ENCODE measurements at places on chromosomes 16 and 17. TPM values are rescaled to one million over a fixed set of nuclear protein-coding genes. Genes with fewer than 3 reads are reported as not detected.

- no peaks in the 10 kb centered on the region for H3K27me3 ChIP-seq
- no peak overlapping the region for H3K27ac ChIP-seq
- no peak for DNase-seq
- H3K4me1 ChIP-seq, result peaks cover 6% of the 10 kb centered on the region
These were observed 15.9 kb upstream of the LGALS9 start for GRCh38 chr17:27615121-27615520.

Gene CHST4
- not detected for total RNA-seq

- H3K27ac ChIP-seq, result no peak overlapping the region
- H3K27me3 ChIP-seq, result no peaks in the 10 kb centered on the region
- H3K4me1 ChIP-seq, result peaks cover 6% of the 10 kb centered on the region
These were observed 9.4 kb downstream of the SNX20 start for GRCh38 chr16:50671644-50672260.

Gene SNAI3
- total RNA-seq, result 20.4 TPM

Gene COPRS
- 5.1 TPM for total RNA-seq

DNA sequence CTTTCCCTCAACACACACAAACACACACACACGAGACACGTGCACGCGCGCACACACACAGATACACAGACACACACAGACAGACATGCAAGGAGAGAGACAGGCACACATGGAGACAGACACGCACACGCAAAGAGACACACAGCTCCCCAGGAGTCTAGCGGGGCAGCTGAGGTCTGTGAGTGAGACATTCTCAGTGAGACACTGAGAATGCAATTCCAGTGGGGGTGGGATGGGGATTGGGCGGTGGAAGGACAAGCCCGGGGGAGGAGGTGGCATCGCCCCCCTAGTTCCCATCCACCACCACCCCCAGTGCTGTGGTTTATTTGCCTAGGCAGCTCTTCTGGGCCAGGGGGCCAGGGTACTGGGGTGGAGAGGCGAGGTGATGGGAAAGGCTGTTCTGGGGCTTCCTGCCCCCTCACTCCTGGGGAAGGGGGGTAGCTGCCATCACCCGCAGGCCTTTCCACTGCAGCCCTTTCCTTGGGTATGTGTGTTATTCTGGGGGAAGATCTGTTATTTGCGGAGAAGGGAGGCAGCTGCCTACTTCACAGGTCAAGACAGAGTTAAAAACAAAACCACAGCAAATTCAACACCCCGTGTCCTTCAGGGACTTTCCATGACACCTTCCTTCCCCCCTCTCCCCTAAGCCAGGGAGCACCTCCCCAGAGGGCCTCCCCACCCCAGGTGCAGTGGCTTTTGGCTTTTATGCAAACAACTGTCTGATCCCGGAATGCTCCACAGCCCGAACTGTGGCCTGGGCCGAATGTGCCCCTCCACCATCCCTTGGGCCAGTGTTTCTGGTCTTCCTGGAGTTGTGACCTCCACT lies 18.0 kb downstream of the GRB7 start:
- H3K27ac ChIP-seq, result peak overlapping the region; percentile 98
- DNase-seq, result peak; percentile 50
- peaks cover 4% of the 10 kb centered on the region for H3K36me3 ChIP-seq
- H3K27me3 ChIP-seq, result peaks cover 2% of the 10 kb centered on the region
- H3K4me1 ChIP-seq, result peaks cover 33% of the 10 kb centered on the region

Gene MINK1
- 166 TPM for total RNA-seq

- H3K36me3 ChIP-seq, result no peaks in the 10 kb centered on the region
- H3K27ac ChIP-seq, result no peak overlapping the region
- H3K27me3 ChIP-seq, result peaks cover 21% of the 10 kb centered on the region
- no peaks in the 10 kb centered on the region for H3K4me1 ChIP-seq
- DNase-seq, result no peak
These were observed 6.0 kb upstream of the LPCAT2 start for GRCh38 chr16:55502801-55503366.

DNA sequence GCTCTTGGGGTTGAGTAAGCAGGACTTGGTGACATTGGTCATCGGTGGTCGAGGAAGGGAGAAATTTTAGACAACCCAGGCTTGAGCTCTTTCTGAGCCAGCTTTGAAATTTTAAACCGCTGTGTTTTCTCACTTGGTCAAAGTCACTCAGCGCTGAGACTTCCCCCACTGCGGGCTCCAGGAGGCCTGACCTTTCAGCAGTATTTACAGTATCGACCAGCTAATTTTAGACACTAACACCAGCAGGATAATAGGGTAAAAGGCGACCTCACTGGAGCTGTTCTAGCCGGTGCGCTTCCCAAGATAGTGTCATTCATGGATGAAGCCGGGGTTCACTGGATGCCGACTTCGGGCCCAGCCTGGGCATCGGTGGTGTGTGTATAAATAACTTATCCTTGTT lies 29.7 kb upstream of the WSCD1 start:
- no peak for DNase-seq
- H3K4me1 ChIP-seq, result no peaks in the 10 kb centered on the region
- H3K27me3 ChIP-seq, result peaks cover 25% of the 10 kb centered on the region
- H3K27ac ChIP-seq, result no peak overlapping the region
- H3K4me3 ChIP-seq, result no peak overlapping the region

GRCh38 chr16:74691093-74691855 lies 9.4 kb downstream of the MLKL start:
- H3K36me3 ChIP-seq, result peaks cover 5% of the 10 kb centered on the region
- no peaks in the 10 kb centered on the region for H3K4me1 ChIP-seq
- no peaks in the 10 kb centered on the region for H3K27me3 ChIP-seq
- no peak overlapping the region for H3K4me3 ChIP-seq
- H3K27ac ChIP-seq, result no peak overlapping the region

Gene KRT39
- total RNA-seq, result not detected

GRCh38 chr16:83958137-83958845 lies 5.3 kb downstream of the OSGIN1 start:
- peaks cover 39% of the 10 kb centered on the region for H3K27me3 ChIP-seq
- no peaks in the 10 kb centered on the region for H3K36me3 ChIP-seq
- DNase-seq, result no peak
- no peaks in the 10 kb centered on the region for H3K4me1 ChIP-seq
- H3K27ac ChIP-seq, result no peak overlapping the region

- peaks cover 61% of the 10 kb centered on the region for H3K4me1 ChIP-seq
- H3K36me3 ChIP-seq, result no peaks in the 10 kb centered on the region
- H3K27me3 ChIP-seq, result no peaks in the 10 kb centered on the region
- DNase-seq, result peak; percentile 55
- H3K27ac ChIP-seq, result peak overlapping the region; percentile 56
These were observed 72.8 kb upstream of the MED9 start for GRCh38 chr17:17403899-17404576.

DNA sequence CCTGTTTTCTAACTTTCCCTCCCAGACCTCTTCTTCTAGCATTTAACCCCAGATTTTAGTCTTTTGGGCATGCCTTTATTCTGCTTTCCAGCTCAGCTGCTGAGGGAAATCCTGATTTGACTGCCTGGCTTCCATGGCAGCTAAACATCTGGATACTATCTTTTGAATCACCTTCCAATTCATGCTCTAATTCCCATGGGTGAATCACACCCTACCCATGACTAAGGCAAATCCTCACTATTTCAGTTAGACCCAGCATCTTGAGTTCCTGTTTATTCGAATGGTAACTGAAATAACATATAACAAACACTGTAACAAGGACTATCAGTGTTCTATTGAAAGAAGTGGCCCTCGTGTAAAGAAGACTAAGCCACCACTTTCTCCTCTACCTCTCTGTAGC lies 29.8 kb downstream of the CA10 start:
- H3K4me1 ChIP-seq, result no peaks in the 10 kb centered on the region
- no peak overlapping the region for H3K27ac ChIP-seq
- no peak for DNase-seq
- no peak overlapping the region for H3K4me3 ChIP-seq
- H3K36me3 ChIP-seq, result no peaks in the 10 kb centered on the region

Gene CCL4L2
- total RNA-seq, result 1.2 TPM

GRCh38 chr17:57067162-57067561 lies 17.9 kb upstream of the AKAP1 start:
- H3K4me1 ChIP-seq, result no peaks in the 10 kb centered on the region
- no peaks in the 10 kb centered on the region for H3K36me3 ChIP-seq
- no peak overlapping the region for H3K4me3 ChIP-seq
- H3K27ac ChIP-seq, result no peak overlapping the region
- DNase-seq, result no peak

GRCh38 chr16:56793492-56793891 lies 63.6 kb downstream of the NUP93 start:
- H3K4me3 ChIP-seq, result no peak overlapping the region
- H3K36me3 ChIP-seq, result peaks cover 2% of the 10 kb centered on the region
- H3K27ac ChIP-seq, result no peak overlapping the region
- DNase-seq, result no peak
- H3K27me3 ChIP-seq, result no peaks in the 10 kb centered on the region

Gene PIP4K2B
- 52.6 TPM for total RNA-seq

Gene HEXIM2
- 5.8 TPM for total RNA-seq

Gene VTN
- 1.2 TPM for total RNA-seq

Gene KLHL10
- not detected for total RNA-seq

GRCh38 chr17:8887301-8887700 lies 19.8 kb upstream of the PIK3R6 start:
- no peak for DNase-seq
- H3K4me1 ChIP-seq, result peaks cover 8% of the 10 kb centered on the region
- peak overlapping the region; percentile 29 for H3K27ac ChIP-seq
- peaks cover 33% of the 10 kb centered on the region for H3K36me3 ChIP-seq
- no peak overlapping the region for H3K4me3 ChIP-seq

Gene INPP5K
- 177 TPM for total RNA-seq

DNA sequence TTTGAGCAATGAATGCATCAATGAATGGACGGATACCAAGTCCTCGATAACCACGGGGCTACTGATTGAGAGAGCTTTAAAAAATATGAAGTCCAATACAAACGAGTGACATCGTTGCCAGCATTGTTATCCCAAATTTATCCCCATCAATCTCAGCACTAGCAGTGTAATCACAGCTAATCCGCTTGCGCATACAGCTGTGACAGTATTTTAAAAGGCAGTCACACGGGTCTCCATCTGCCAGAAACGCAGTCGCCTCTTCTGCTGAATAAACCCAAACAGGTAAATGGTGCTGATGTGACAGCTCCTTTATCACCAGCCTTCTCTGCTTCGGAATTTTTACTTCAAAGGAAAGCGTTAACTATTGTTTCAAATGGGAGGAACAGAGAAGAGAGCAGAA lies 311.1 kb downstream of the XYLT1 start:
- no peak for DNase-seq
- H3K4me1 ChIP-seq, result no peaks in the 10 kb centered on the region

Gene MT1G
- 4.1 TPM for total RNA-seq

DNA sequence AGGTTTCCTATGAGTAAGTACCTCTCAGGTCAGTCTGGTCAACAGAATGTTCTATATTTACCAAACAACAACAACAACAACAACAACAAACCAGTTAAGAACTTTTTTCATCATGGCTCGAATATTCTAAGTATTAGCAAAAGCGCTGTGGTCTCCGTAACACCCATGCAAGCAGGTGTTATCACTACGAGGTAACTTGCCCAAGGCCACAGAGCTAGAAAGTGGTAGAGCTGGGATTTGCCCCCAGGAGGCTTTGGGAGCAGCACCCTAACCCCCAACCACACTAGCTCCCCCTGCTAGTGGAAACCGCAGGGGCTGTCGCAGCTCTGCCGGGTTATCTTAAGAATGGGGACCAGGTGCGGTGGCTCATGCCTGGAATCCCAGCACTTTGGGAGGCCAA lies 23.9 kb upstream of the C16orf74 start:
- DNase-seq, result no peak
- no peaks in the 10 kb centered on the region for H3K27me3 ChIP-seq
- H3K36me3 ChIP-seq, result peaks cover 35% of the 10 kb centered on the region

- no peaks in the 10 kb centered on the region for H3K36me3 ChIP-seq
- H3K27me3 ChIP-seq, result no peaks in the 10 kb centered on the region
- peak within 1 kb of the TSS; percentile 83 for H3K4me3 ChIP-seq
- peak; percentile 92 for DNase-seq
- peak within 1 kb of the TSS; percentile 86 for H3K27ac ChIP-seq
These were observed at the start of gene DYNLRB2 for GRCh38 chr16:80540516-80541305. TSS of gene DYNLRB2 (plus strand) at chr16:80540993. CDS start at chr16:80541077, 84 bp downstream.

Gene PDIA2
- total RNA-seq, result not detected

Gene SDR42E1
- 5.0 TPM for total RNA-seq

- no peak overlapping the region for H3K27ac ChIP-seq
- H3K4me3 ChIP-seq, result no peak overlapping the region
- no peaks in the 10 kb centered on the region for H3K4me1 ChIP-seq
These were observed 16.9 kb downstream of the DOC2B start for GRCh38 chr17:164303-165235.

Gene CTF1
- 0.47 TPM for total RNA-seq

GRCh38 chr17:7932949-7933348 lies 943 bp downstream of the CNTROB start:
- H3K27me3 ChIP-seq, result no peaks in the 10 kb centered on the region
- H3K27ac ChIP-seq, result no peak overlapping the region
- H3K4me1 ChIP-seq, result peaks cover 18% of the 10 kb centered on the region
- H3K4me3 ChIP-seq, result peak overlapping the region; percentile 86
- DNase-seq, result peak; percentile 28
- H3K36me3 ChIP-seq, result no peaks in the 10 kb centered on the region

- H3K4me1 ChIP-seq, result peaks cover 49% of the 10 kb centered on the region
- no peaks in the 10 kb centered on the region for H3K36me3 ChIP-seq
- H3K27ac ChIP-seq, result peak overlapping the region; percentile 81
- H3K27me3 ChIP-seq, result no peaks in the 10 kb centered on the region
- peak overlapping the region; percentile 69 for H3K4me3 ChIP-seq
- peak; percentile 29 for DNase-seq
These were observed 912 bp downstream of the USP22 start for GRCh38 chr17:21041741-21042457.

Gene ZNF785
- total RNA-seq, result 28.4 TPM

GRCh38 chr17:78123258-78123929 lies 5.2 kb downstream of the TMC6 start:
- H3K4me1 ChIP-seq, result peaks cover 91% of the 10 kb centered on the region
- H3K4me3 ChIP-seq, result no peak overlapping the region
- H3K36me3 ChIP-seq, result peaks cover 86% of the 10 kb centered on the region

Gene CDRT15
- not detected for total RNA-seq

Gene CNEP1R1
- 27.1 TPM for total RNA-seq

DNA sequence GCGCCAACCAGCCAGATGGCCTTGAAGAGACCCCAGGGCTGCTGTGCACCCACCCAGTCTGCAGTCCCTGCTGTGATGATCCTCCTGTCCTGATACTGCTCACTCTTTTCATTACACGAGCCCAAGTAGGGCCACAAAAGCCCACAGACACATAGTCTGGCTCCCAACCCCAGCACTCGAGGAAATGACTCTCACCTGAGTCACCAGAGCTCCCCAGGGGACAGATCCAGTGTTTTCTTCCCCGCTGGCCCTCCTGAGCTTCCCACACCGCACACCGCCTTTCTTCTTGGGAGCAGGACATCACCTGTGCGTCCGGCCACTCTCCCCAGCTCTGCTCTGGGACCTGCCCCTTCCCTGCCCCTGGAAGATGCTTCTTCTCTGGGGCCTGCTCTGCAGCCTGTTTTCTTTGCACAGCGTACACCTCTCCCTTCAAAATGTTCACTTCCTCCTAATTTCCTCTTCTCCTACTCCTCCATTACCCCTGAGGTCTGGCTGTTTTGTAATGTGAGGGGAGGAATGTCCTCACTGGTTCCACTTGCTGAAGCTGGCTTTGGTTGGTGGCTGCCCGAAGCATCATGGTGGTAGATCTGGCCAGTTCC lies 2.0 kb upstream of the SCN4A start:
- peaks cover 11% of the 10 kb centered on the region for H3K4me1 ChIP-seq
- peaks cover 16% of the 10 kb centered on the region for H3K27me3 ChIP-seq
- no peaks in the 10 kb centered on the region for H3K36me3 ChIP-seq

GRCh38 chr16:28011971-28012445 lies 51.5 kb downstream of the GSG1L start:
- H3K4me3 ChIP-seq, result no peak overlapping the region
- H3K4me1 ChIP-seq, result no peaks in the 10 kb centered on the region
- H3K27me3 ChIP-seq, result peaks cover 52% of the 10 kb centered on the region

- no peaks in the 10 kb centered on the region for H3K36me3 ChIP-seq
- peaks cover 7% of the 10 kb centered on the region for H3K4me1 ChIP-seq
- peak overlapping the region; percentile 81 for H3K27ac ChIP-seq
- H3K4me3 ChIP-seq, result no peak overlapping the region
- H3K27me3 ChIP-seq, result no peaks in the 10 kb centered on the region
- no peak for DNase-seq
These were observed 3.9 kb upstream of the SLC12A3 start for GRCh38 chr16:56861092-56861610.

Gene ADAM11
- 0.68 TPM for total RNA-seq

All from T-cell (primary cell).